M059J (cell line): ENCODE measurements at places on chromosomes 1 and 21. TPM values are rescaled to one million over a fixed set of nuclear protein-coding genes. Genes with fewer than 3 reads are reported as not detected.

GRCh38 chr1:98176936-98177335, 256.1 kb upstream of the DPYD start:
- no peak for DNase-seq

DNA sequence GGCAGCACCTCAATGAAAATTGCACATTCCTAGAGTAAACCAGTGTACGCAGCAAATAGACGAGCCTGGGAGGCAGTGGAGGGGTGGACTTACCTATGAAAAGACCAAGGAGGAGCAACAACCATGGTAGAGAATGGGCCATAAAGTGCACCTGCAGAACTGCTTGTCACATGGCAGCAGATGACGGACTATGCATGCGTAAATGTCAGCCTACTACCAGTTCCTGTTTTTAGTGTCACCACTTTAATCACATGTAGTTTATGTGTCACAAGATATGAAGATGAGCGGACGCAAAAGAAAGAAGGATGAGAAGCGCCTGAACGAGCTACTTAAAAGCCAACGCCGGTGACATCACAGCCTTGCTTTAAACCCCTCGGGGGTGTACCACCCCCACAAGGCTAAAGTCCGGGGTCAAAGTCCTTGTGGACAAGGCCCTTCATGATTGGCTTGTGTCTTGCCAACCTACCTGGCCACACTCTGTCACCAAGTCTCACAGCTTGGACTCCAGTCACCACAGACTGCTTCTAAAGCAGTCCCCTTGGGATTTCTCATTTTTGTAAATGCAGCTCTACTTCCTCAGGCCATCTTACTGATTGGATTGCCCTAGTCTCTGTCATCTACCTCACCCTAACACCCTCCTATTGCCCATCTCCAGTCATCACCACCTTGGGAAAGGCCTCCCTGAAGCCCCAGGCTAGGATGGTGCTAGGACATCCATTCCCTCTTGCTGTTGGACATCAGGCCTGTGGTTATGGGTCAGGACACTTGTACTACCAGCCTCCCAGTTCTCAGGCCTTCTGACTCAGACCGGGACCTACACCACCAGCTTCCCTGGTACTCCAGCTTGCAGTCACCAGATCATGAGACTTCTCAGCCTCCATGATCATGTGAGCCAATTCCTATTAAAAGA, 6.0 kb upstream of the LY9 start:
- DNase-seq = peak; percentile 16

DNA sequence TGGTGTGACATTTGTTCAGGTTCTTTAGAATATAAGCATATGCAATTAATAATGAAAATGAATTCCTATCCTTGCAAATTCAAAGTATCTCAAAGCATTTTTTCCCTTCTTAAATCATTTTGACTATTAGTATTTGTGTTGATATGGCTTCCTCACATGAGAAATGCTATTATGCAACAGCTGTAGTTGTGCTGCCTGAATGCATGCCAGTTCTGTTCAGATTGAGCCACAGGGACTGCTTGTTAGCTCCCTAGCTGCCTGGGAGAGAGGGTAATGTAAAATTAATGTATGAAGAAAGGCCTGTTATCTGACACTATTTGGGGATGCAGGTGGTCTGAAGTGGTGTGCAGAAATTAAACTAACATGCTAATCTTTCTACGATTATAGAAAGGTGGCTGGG, 45.5 kb downstream of the CACHD1 start:
- DNase-seq = no peak

GRCh38 chr1:200075522-200075921, 48.0 kb downstream of the NR5A2 start:
- DNase-seq = peak; percentile 6

DNA sequence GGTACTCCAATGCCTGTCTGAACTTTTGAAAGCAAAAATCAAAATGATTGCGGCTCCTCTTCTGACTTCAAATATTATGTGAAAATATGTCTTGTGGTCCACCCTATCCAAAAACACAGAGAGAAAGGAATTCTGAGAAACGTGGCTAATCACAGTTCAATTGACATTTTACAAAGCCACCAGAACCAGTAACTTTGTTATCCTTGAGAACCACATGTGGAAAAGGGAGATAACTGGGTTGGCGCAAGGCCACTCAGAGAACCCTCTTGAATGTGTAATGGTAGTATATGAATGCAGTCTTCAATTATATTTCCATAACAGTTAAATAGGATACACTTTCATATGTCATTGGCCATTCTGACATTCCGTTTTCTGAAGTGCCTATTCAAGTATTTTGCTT, 1030.0 kb upstream of the TMPRSS15 start:
- DNase-seq = no peak

DNA sequence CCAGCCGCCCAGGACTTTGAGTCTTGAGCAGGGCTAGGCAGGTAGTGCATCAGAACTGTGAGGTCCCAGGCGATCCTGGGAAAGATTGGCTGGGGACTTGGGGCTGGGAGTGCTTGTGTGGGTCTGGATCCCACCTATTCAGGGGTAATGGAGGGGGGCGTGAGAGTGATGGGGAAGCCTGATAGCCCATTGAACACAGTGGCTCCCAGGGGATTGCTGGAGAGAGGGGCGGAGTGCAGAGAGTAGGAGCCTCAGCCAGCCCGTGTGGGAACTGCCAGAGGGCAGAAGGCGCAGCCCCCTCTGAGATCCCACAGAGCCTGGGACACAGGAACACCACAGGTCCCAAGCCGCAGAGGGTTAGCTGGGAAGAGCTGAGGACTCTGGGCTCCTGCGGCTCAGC, 19.3 kb upstream of the PDZK1IP1 start:
- no peak for DNase-seq

DNA sequence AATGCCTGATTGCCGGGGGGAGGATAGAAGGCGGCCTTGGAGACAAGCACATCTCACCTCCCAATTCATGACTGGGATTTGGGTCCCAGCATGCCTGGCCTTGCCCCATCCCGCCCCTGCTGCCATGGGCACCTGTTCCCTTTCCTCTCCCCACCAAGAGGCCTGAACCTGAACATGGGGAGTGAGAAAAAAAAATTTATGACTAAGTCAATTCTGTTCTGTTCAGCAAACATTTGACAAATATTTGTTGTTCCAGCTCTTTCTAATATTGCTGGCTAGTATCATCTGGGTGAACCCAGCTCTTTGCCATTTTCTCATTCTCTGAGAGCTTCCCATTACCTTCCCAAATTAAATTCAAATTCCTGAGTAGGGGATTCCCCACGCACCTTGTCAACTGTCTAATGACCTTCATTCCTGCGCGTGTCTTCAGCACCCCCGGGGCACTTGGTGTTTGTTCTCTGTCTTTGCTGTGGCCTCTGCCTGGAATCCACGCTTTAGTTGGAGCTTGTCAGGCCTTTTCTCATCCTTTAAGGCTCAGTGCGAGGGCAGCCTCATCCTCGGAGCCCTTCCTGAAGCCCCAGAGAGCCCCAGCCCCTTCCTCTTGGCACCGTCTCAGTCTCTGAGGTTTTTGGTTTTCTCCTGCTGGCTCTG, 42.8 kb downstream of the ARHGEF10L start:
- no peak for DNase-seq

- no peak for DNase-seq
Observed at GRCh38 chr21:26652854-26653253, 79.8 kb upstream of the CYYR1 start.

- no peak for DNase-seq
Observed at GRCh38 chr21:25649146-25649545, 10.1 kb downstream of the JAM2 start.

DNA sequence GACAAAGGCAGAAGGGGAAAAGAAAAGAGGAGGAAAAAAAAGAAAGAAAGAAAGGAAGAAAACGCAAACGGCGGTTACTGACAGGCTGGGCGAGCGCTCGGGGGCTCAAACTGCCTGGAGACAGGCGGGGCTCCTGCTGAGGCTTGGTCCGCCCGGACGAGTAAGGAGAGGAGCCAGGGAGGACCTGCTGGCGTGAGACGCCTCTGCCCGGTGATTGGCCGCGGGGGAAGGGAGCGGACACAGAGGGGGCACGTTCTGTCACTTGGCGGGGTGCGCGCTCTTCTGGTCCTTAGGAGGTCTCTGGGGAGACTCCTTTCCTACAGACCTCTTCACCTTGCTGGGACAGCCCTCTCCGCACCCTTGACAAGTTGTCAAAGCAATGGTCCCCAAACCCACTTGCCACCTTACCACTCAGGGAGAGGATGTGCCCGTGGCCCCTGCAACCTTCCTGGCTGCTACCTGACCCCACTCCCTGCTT, 791 bp upstream of the PIK3R3 start:
- DNase-seq = no peak

DNA sequence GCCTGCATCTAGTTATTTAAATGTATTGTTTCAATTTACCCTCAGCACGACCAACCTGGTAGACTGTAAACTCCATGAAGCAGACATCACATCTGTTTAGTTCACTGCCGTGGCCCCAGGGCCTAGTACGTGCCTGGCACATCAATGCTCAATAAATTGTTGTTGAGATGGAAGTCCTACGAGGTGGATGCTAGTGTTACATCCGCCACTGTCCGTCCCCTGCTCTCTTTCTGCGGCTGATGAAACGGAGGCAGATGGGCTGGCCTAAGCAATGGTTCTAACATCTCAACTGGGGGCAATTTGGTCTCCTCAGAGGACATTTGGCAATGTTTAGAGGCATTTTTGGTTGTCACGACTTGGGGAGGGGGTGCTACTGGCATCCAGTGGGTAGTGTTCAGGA, 121.4 kb upstream of the IGSF21 start:
- no peak for DNase-seq

GRCh38 chr1:198723127-198723526, 84.3 kb downstream of the PTPRC start:
- no peak for DNase-seq

- DNase-seq = no peak
Observed at GRCh38 chr1:36977731-36978406, 56.4 kb downstream of the GRIK3 start.

DNA sequence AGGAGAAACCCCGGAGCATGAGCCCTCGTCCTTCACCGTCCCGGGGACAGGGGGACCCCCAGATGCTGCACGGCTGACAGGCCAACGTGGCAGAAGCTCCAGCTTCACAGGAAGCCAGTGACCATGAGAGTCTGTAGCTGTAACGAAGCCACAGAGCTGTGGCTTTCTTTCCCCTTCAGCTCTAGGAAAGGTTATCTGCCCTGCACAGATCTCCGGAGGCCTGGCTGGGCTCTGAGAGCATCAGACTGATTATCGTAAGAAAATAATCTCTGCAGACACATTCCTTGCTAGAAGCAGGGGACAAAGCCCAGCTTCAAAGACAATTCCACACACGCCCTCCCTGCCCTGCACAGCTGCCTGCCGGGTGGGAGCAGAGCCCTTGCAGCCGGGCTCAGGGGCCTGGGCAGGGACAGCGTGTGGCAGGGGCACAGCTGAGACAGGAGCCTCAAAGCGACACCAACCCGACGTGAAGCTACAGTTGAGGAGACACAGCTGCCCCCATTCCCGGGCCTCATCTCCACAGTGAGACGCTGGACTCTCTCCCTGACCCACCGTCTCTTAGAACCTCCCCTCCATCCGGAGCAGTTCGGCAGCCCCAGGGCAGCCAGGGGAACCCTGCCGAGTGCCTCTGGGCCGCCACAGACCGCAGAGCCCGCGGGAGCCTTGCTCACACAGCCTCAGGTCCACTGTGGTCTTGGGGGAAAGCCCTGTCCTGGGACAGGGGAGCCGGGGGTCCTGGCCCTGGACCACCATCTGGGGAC, 30.6 kb downstream of the POFUT2 start:
- no peak for DNase-seq

DNA sequence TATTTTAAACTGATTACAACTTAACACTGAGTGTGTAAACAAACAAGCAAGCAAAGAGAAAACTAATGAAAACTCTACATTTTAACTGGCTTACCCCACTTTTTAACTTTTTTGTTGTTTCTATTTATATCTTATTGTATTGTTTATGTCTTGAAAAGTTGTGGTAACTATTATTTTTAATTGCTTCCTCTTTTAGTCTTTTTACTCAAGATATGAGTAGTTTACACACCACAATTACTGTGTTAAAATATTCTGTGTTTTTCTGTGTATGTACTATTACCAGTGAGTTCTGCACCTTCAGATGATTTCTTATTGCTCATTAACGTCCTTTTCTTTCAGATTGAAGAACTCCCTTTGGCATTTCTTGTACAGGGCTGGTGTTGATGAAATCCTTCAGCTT, 4.7 kb upstream of the HHAT start:
- DNase-seq = no peak

- peak; percentile 71 for DNase-seq
Observed at GRCh38 chr1:108854221-108855019, 2.5 kb downstream of the AKNAD1 start.

- DNase-seq = peak; percentile 62
Observed at GRCh38 chr1:204623365-204623893, 62.1 kb downstream of the LRRN2 start.

DNA sequence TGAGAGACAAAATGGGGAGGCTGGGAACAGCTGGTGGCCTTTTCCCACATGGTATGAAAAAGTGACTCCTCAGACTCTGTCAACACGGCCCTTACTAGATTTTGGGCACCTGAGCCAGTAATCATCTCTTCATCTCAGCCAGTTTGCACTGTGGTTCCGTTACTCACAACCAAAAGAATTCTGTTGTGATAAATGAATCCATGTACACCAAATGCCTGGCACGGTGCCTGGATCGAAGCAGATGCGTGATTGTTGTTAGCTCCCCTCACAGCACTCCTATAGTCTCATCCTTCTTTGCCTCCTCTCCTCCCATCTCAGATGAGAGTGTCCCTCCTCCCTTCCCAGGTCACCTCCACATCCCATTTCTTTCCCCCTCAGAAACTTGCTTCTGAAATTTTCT, 57.9 kb upstream of the GJB5 start:
- peak; percentile 57 for DNase-seq

- peak; percentile 48 for DNase-seq
Observed at GRCh38 chr1:36703526-36704208, 221.0 kb upstream of the CSF3R start.

DNA sequence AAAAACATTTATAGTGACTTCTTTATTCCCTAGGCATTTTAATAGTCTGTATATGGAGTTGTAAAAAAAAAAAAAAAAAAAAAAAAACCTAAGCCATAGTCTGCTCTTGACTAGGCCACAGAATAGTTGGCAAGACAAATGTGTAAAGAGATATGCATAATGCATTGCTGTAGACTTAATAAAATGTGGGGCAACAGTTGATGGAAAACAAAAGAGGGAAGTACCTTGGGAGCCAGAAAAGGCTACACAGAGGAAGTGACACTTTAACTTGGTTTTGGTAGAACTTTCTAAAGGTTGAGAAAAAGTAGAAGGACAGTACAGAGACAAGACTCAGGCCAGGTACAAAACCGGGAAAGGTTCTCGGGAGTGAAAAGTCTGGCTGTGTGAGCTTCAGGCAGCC, 802.9 kb upstream of the ADAMTS5 start:
- no peak for DNase-seq

DNA sequence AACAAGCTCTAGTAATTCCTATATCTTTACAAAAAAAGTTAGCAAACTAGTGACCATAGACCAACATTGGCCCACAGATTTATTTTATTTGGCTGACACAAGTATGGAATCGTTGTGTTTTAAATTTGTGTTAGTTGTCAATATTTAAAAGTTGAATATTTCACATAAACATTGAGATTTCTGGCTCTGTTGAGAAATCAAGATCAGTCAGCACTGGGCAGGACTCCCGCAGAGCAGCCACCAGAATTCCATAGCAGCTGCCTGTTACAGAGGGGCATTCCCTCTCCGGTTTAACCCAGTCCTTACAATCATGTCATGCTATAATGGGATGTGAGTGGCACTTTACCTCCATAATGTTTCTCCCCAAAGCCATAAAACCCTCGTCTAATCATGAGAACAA, 79.2 kb upstream of the NRIP1 start:
- DNase-seq = no peak

- DNase-seq = no peak
Observed at GRCh38 chr1:155960081-155960745, 18.1 kb downstream of the ARHGEF2 start.

FMO2 gene
- not detected in 2 replicates for total RNA-seq

KRTAP19-1 gene
- not detected in 2 replicates for total RNA-seq

KCNE2 gene
- 0.10 TPM in 1 of 2 replicates, not detected in the other for total RNA-seq

DESI2 gene
- total RNA-seq = 37.2 and 59.0 TPM in 2 replicates

LYPD8 gene
- 0.84 and 3.8 TPM in 2 replicates for total RNA-seq

RGS13 gene
- 0.20 TPM in 1 of 2 replicates, not detected in the other for total RNA-seq
